T-helper 1 cell (primary cell): ENCODE measurements at places on chromosomes 2 and 18.

DNA sequence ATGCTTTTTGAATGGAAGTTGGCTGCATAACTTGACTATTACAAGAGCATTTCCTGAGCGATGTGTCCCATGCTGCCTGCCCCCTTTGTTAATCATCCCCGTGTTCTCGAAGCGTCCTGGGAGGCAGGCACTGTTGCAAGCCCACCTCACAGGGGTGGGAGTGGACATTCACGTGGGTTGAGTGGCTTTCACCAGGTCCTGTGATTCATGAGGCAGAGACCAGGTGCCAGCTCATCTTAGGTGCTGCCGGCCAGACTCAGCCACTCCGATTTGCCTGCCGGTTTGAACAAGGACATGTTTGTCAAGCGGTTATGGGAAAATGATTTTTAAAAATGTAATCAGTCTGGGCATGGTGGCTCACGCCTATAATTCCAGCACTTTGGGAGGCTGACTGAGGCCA is 112.5 kb downstream of the ZNF532 start:
- DNase-seq, result no peak

DNA sequence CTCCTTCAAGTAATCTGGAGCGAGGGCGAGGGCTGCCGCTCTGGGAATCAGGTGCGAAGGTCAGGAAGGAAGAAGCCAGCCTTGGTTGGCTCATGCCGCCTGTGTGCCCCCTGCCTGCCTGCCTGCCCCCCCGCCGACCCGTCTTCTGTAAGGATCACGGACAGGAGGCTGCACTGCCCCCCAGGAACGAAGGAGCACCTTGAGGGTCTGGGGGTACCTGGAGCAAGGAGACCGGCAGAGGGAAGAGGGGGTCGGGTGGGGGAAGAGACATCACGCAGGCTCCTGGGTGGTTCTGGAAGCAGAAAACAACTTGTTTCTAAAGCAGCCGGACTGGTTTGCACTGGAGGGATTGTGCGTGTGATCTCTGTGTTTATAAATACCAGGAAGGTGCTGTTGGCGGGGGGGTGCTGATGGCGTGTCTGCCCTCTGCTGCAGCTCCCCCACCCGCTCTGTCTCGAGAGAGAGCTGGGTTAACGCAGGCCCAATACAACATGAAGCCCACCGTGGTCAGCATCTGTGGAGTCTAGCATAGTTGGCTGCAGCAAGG is 1.7 kb downstream of the FOSL2 start:
- no peak for DNase-seq

- DNase-seq, result no peak
These were observed 669.3 kb downstream of the BCL11A start for GRCh38 chr2:59884166-59884565.

GRCh38 chr2:174617718-174618117 is 20.1 kb upstream of the WIPF1 start:
- DNase-seq, result no peak

- DNase-seq, result no peak
These were observed 142.3 kb upstream of the KCNJ3 start for GRCh38 chr2:154556146-154556545.

DNA sequence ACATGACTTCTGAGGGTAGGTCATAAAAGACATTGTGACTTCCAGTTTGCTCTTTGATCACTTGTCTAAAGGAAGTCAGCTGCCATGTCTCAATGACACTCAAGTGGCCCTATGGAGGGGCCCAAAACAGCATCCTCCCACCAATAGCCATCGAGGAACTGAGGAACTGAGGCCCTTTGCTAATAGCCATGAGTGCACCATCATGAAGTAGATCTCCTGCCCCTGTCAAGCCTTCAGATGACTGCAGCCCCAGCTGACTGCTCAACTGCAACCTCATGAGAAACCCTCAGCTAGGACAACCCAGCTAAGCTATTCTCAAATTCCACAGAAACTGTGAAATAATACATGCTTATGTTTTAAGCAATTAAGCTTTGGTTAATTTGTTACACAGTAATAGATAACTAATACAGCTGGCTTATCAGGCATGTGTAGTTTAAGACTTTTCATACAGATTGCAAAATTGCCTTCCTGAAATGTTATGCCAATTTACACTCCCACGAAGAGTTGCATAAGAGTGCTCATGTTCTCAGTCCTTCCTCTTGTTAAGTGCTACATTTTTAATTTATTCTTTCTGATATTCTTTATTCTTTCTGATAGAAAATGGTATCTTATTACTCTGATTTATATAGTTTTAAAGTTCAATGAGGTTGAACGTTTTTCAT is 105.6 kb upstream of the NDUFV2 start:
- DNase-seq, result no peak

DNA sequence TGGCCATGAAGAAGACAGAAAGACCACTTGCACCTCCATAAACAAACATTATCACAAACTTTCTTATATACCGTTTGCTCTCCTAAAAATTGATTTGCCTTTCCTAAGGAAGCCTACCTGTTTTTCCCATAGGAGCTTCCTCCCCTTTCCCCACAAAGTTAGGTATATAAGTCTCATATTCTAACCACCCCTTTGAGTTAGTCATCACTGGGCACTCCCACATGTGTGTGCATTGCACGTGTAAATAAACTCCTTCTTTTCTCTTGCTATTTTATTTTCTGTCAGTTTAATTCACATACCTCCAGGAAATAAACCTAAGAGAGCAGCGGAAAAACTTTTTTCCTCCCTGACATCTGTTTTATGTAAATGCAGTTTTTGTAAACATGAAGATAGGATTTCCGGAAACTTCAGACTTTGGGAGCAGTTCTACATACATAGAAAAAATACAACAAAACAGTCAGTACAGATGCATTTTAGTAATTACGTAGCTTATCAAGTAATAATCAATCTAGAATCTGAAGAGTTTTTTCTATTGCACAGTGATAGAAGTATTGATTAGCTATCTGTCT is 46.6 kb downstream of the PLCL1 start:
- DNase-seq, result no peak

- DNase-seq, result no peak
These were observed 48.7 kb upstream of the INPP4A start for GRCh38 chr2:98395977-98396376.

GRCh38 chr2:169692718-169693117 is 1.5 kb downstream of the CFAP210 start:
- DNase-seq, result no peak

- DNase-seq, result no peak
These were observed 1.0 kb downstream of the PLEK start for GRCh38 chr2:68366083-68366560.

DNA sequence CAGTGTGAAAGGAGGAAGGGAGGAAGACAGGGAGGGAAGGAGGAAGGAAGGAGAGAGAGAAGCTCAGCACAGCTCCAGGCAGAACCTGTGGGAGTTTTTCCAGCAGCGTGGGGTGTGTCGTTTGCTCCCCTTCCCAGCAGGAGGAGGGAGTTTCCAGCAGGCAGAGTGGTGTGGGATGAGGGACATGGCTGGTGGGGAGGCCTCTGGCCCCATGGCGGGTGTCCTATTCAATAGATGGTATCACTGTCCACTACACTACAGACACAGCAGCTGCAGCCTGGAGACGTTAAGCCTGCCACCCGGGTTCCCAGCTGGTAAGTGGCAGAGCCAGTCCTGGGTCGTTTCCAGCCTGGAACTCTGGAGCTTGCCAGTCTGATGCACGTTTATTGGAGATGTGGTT is 44.7 kb downstream of the GLI2 start:
- no peak for DNase-seq

- DNase-seq, result no peak
These were observed 370.4 kb downstream of the CLIP4 start for GRCh38 chr2:29485631-29486030.

GRCh38 chr2:175567435-175568061 is 386.0 kb upstream of the ATP5MC3 start:
- no peak for DNase-seq

DNA sequence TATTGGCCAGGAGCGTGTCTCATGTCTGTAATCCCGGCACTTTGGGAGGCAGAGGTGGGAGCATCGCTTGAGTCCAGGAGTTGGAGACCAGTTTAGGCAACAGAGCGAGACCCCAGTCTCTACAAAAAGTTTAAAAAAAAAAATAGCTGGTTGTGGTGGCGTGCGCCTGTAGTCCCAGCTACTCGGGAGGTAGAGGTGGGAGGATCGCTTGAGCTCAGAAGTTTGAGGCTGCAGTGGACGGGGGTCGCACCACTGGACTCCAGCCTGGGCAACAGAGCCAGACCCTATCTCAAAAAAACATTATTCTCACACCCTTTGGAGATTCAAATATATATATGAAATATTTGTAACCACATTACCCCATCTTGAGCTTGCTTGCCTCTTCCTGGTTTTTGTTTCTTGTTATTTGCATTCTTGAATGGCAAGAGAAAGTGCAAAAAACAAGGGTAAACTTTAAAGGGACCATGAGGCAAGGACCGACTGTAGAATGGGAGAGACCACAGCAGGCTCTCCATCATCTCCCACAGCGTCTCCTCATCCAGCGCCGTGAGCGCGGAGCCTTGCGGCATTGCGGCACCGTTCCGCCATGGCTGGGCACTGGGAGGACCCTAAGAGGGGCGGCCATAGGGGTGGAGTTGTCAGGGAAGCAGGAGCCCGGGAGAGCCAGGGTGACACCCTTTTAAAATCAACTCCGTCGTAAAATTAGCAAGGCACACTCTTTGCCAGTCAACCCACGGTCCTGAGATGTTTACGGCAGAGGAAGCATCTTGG is 1.4 kb downstream of the ELP2 start:
- DNase-seq, result no peak

- DNase-seq, result no peak
These were observed 3.2 kb downstream of the CRACDL start for GRCh38 chr2:98932778-98933343.

- DNase-seq, result no peak
These were observed 112.7 kb upstream of the RMDN2 start for GRCh38 chr2:37812414-37812813.

- no peak for DNase-seq
These were observed 104.5 kb downstream of the COL6A3 start for GRCh38 chr2:237309416-237309815.

GRCh38 chr2:178420463-178420999 is 30.4 kb downstream of the PRKRA start:
- no peak for DNase-seq

- no peak for DNase-seq
These were observed 999.8 kb upstream of the CDH2 start for GRCh38 chr18:29176681-29177080.

DNA sequence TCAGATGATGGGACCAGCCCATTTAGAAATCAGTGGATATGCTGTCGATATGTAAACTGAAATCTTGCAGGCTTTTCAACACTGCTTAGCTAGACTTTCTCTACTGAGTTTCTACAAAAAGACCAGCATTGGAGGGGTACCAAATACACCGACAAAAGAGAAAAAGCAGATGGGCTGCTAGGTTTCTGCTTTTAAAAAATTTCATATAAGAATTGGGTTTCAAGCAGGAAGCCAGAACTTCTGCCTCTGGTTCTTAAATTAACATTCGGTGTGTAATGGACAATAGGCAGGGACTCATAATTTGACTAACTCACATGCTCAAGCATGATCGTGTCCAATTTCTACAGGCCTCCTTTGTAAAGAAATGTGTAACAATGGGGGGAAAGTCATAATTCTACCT is 3.1 kb downstream of the ARL4C start:
- peak; percentile 42 for DNase-seq

DNA sequence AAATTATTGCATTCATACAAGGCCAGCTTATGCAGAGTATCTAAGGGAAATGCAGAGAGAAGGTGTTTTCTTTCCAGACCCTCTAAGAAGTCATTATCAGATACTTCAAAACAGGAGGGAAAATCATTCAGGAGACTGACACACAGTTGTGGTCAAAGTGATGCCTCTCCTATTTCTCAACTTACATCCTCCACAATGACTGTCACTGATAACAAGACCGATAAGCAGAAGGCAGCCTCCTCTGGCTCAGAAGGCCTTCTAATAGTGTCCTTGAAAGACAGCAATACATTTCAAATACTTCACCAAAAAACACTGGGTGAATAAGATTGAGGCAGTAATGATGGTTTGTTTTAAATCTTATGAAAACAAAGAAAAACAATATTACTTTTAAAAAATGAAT is 199.7 kb downstream of the PIEZO2 start:
- no peak for DNase-seq

- DNase-seq, result no peak
These were observed 55.3 kb upstream of the YWHAQ start for GRCh38 chr2:9686061-9686460.

DNA sequence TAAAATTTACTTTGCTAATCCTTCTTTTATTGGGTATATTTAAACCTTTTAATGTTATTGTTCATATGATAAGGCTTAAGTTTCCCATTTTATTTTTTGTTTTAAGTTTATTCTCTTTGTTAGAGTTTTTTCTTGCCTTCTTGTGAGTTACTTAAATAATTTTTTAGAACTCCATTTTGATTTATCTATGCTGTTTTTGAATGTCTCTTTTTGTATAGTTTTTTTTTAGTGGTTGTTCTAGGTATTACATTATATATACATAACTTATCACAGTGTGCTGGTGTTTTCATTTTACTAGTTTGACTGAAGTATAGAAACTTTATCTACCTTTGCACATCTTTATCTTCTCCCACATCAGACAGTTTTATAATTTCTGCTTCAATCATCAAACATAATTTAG is 49.4 kb upstream of the TGFA start:
- no peak for DNase-seq

- DNase-seq, result peak; percentile 41
These were observed 14.4 kb downstream of the RAB12 start for GRCh38 chr18:8623549-8624106.

- DNase-seq, result no peak
These were observed 355.6 kb downstream of the PAX3 start for GRCh38 chr2:221943076-221943810.

DNA sequence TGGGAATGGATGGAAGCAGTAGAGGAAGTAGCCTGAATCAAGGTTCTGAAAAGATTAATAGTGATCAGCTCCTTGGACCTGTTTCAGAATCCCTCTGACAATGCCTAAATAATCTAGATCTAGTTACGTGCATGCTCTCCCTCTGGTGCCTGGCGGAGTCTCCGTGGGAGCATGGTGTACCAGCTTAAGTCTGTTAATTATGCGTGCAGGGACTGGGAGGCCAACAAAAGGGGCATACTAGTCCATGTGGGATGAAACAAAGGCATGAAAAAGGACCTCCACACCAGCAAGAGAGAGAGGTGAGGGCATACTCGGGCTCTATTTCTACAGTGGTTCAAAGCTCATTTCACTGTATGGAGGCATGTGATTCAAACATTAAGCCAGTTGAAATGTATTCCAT is 200.3 kb downstream of the DPP4 start:
- no peak for DNase-seq
